ENCODE measurements at places on chromosomes 12 and 14.

- DNase-seq, result no peak
Observed at GRCh38 chr14:95039993-95040348, 117.4 kb downstream of the DICER1 start.

DNA sequence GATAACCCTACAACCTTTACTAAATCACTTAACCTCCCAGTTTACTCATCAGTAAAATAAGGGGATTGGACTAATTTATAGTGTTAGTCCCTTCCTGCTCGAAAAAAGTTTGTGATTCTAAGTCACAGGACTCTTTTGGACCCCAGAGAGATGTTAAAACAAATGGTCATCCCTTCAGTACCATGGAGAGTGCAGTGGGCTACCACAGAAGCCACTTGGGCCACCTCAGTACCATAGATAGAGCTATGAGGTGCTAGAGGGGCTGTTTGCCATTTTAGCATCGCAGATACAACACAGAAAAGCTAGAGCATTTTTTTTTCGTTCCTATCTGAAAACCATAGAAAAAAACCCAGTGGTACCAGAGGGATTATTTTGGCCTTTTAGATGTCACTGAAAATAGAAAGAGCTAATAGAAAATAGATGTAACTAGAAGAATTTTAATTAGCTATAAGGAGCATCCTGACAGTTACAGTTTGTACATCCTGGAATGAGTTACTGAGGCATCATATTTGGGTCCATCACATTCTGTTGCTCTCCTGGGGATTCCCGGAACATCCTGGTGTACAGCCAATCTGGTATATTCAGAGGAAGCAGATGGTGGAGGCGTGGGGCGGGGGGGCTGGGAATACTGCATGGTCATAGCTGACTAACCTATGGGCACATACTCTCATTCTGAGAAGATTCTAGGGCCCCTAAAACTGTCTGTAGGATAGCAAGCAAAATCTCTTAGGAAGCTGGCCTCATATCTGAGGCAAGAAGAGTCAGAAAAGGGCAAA is 2.8 kb downstream of the ZNF219 start:
- DNase-seq, result peak; percentile 89

- DNase-seq, result no peak
Observed at GRCh38 chr14:103066399-103066798, 9.1 kb upstream of the CDC42BPB start.

GRCh38 chr12:112891093-112892024 is 15.4 kb upstream of the OAS1 start:
- DNase-seq, result no peak

DNA sequence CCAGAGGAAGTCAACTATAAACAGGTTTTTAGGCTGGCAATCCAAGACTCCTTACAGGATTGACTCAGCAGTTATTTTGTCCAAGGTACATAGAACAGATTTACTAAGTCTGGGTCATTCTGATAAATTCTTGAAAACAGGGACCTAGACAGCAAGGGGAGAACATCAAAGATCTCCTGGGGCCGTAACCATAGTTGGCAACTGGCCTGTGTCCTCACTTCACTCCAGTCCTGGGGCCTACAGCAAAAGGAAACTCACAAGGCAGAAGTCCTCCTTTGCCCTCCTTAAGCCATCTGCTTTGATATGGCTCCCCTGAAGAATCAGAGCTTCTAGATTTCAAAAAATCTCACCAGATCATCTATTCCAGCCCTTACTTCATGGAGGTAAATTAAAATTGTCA is 207.2 kb upstream of the IGF1 start:
- no peak for DNase-seq

DNA sequence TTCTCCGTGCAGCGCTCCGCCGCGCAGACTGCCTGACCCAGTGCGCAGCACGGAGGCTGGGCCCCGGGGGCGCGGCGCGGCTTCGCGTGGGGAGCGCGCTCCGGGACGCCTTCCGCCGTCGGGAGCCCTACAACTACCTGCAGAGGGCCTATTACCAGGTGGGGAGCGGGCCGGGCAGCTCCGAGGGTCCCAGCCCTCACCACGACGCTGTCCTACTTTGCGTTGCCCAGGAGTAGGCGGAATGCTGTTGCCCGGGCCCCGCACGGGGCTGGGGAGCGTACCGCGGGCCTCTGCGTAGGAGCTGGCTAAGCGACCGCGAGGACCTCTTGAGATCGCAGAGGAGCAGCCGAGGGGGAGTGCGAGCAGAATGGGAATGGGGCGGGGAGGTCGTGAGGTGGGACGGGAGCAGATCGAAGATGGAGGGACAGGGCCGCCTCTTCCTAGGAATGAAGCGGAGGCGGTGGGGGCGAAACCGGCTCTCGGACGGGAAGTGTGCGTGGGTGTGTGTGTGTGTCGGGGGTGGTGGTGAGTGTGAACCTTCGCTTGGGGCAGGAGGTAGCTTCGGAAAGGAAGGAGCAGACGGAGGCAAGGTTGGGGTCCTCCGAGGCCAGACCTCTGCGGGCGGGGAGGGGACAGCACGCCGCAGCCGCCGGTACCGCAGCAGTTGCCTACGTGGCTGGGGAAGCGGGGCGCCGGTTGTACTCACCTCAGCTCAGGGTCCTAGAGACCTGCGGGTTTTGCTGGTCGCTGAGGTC is 751 bp downstream of the P3H3 start:
- no peak for DNase-seq

GRCh38 chr14:57785058-57785457 is 80.8 kb downstream of the SLC35F4 start:
- DNase-seq, result no peak

- no peak for DNase-seq
Observed at GRCh38 chr14:21087294-21088091, 11.0 kb downstream of the ZNF219 start.

GRCh38 chr12:105812366-105812765 is 326.4 kb downstream of the NUAK1 start:
- no peak for DNase-seq

DNA sequence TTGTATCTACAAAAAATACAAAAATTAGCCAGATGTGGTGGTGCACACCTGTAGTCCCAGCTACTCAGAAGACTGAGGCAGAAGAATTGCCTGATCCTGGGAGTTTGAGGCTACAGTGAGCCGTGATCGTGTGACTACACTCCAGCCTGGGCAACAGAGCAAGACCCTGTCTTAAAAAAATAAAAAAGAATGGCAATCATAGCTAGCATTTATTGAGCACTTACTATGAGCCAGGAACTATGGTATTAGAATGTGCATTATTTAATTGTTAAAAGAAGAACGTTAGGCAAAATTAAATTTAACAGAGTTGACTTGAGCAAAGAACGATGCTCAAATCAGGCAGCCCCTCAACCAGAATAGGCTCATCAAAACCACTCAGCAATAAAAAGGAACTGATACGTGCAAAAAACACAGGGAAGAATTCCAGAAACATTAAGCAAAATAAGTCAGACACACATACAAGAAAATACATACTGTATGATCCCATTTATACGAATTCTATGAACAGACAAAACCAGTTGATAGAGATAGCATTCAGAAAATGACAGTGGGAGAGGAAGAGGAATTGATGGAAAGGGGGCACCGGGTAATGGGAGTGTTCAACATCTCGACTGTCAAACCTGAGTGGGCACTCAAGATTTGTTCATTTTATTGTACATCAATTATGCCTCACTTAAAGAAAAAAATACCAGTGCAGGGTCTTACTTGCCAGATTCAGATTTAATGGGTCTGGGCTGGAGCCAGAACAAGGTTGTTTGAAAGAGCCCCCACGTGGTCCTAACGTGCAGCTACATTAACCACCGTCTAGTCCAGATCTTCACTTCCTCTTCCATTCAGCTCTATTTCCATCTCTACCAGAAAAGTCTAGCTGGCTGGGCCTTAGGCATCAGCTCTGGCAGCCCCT is 8.0 kb downstream of the SCNN1A start:
- no peak for DNase-seq

- DNase-seq, result no peak
Observed at GRCh38 chr12:124532331-124532750, 35.1 kb downstream of the NCOR2 start.

- DNase-seq, result no peak
Observed at GRCh38 chr12:20270557-20270956, 97.8 kb upstream of the PDE3A start.

GRCh38 chr14:90213099-90213748 is 43.1 kb upstream of the PSMC1 start:
- DNase-seq, result no peak

DNA sequence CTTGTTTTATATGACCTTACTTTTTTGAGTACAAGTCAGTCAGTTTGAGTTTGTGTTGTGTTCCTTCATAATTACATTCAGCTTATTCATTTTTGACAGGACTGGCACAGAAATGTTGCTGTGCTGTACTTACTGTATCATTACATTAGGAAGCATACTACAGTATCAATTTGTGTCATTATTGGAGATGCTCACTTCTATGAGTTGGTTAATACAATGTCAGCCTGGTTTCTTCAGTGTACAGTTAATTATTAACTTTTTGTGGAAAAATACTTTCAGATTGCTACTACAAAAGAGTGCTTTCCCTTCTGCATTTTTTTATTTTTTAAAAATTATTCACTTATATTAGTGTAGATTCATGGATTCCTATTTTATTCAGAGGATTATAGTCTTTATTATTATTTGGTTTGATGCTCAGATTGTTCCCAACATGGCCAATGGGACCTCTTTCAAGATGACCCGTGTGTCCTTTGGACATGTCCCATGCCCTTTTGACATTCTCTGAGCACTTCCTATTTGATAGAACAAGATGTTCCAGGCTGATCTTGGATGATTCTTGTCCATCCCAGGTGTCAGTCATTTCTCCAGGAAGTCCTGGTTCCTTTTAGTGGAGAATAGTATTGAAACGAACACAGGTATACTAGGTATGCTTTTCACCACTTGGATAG is 66.6 kb downstream of the MON2 start:
- no peak for DNase-seq

DNA sequence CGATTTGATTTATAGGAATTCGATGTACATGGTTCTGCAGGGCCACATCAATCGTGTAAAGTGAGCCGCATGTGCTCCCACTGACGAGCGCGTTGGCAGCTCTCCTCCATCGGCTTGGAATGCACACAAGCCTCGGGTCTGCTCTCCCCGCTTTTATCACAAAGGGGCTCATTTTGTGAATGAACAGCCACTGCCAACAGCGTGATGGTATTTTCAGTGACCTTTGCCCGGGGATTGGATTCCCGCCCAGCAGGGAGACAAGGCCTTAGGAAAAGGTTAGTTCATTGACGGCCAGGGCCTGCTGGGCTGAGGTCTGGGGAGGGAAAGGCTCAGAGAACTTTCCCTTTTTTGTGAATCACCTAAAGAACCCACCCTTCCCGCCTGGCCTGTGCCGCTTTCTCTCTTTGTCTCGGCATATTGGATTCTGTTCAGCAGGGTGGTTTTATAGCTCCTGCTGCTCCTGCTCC is 232.1 kb downstream of the MSRB3 start:
- DNase-seq, result no peak

- DNase-seq, result no peak
Observed at GRCh38 chr12:6765048-6765633, 1.0 kb upstream of the PTMS start.

- DNase-seq, result no peak
Observed at GRCh38 chr14:39275395-39275794, 41.7 kb downstream of the MIA2 start.

DNA sequence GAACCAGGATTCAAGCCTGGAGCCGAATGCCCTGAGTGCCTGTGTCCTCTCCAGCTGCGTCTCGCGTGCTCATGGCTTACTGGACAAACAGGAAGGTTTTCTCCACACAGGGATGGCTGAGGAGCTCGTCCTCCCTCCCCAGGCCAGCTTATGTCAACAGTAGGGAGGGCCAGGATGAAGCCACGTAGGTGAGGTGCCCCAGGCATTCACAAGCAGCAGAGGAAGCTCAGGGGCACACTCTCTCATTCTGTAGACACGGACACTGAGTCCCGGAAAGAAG is 49.3 kb downstream of the TRPV4 start:
- DNase-seq, result no peak

GRCh38 chr14:32934073-32934880 is 4.4 kb upstream of the NPAS3 start:
- peak; percentile 79 for DNase-seq

DNA sequence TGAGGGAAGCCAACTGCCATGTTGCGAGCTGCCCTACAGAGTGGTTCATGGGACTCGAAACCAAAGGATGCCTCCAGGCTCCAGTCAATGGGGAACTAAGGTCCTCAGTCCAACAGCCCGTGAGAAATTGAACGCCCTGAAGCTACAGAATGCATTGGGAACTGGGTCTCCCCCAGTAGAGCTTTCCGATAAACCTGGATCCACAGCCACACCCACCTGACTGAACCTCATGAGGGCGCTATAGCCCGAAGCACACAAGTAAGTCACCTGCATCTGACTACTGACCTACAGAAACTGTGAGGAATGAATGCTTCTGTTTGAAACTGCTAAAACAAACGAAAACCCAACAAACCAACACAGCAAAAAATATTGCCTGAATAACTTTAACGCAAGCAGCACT is 1297.7 kb downstream of the AACS start:
- no peak for DNase-seq

DNA sequence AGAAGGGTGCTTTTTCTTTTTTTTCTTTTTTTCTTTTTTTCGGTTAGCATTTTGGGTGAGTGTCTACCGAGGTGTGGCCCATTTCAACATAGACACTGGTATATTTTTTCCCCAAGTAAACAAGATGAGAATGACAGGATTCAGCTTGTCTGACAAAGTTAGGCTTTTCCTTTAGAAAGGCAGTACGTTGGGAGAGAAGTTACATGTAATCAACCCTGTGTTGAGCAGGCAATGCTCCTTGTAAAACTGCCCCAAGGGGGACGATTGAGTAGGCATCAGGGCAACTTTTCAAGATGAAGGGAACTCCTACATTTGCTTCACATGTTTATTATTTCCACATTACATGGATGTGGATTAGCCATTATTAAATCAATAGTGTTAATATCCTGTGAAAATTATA is 1.7 kb downstream of the EMP1 start:
- DNase-seq, result no peak

GRCh38 chr12:73262788-73263381 is 990.7 kb downstream of the TRHDE start:
- no peak for DNase-seq

DNA sequence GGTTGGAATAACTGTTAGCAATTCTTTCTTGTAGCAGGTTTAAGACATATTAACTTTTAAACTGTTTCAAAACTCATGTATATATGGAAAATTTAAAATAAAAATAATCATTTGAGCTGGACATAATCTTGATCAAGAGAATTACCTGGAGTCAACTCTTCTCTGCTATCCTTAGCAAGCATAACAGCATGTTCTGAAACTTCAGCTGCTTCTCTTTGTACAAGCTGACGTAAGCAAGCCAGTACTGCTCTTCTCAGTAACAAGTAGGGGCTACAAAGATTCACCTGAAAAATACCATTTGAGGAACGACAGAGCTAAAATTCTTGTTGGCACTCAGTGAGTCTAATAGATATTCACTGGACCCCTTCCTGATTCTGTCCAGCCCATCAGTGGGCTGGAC is 83.0 kb downstream of the HEATR5A start:
- no peak for DNase-seq

All from C1 segment of cervical spinal cord (tissue), 14 donors.